Activated CD8-positive, alpha-beta memory T cell treated with anti-CD3 and anti-CD28 coated beads for 36 hours (primary cell): ENCODE measurements at places on chromosomes 7 and 10. TPM values are rescaled to one million over a fixed set of nuclear protein-coding genes. Genes with fewer than 3 reads are reported as not detected.

The EMX2 gene
- total RNA-seq: not detected

The UFSP1 gene
- total RNA-seq: 4.8 TPM

The LRRD1 gene
- not detected for total RNA-seq

The NXPH1 gene
- total RNA-seq: not detected

The WDR86 gene
- not detected for total RNA-seq

The CADPS2 gene
- not detected for total RNA-seq

The PLEKHA1 gene
- total RNA-seq: 16.7 TPM

The SMKR1 gene
- total RNA-seq: 11.7 TPM

The PRLHR gene
- total RNA-seq: not detected

The H2BK1 gene
- not detected for total RNA-seq

The NAT16 gene
- not detected for total RNA-seq

The OR13A1 gene
- total RNA-seq: not detected

The FAM25G gene
- not detected for total RNA-seq

The PTPRE gene
- total RNA-seq: 38.3 TPM

The HOXA5 gene
- total RNA-seq: not detected

The TAC1 gene
- total RNA-seq: 0.82 TPM

The ATRNL1 gene
- 0.17 TPM for total RNA-seq

The ERVW-1 gene
- not detected for total RNA-seq

The ITIH5 gene
- total RNA-seq: not detected
